ENCODE measurements at places on chromosomes 16 and 17.

DNA sequence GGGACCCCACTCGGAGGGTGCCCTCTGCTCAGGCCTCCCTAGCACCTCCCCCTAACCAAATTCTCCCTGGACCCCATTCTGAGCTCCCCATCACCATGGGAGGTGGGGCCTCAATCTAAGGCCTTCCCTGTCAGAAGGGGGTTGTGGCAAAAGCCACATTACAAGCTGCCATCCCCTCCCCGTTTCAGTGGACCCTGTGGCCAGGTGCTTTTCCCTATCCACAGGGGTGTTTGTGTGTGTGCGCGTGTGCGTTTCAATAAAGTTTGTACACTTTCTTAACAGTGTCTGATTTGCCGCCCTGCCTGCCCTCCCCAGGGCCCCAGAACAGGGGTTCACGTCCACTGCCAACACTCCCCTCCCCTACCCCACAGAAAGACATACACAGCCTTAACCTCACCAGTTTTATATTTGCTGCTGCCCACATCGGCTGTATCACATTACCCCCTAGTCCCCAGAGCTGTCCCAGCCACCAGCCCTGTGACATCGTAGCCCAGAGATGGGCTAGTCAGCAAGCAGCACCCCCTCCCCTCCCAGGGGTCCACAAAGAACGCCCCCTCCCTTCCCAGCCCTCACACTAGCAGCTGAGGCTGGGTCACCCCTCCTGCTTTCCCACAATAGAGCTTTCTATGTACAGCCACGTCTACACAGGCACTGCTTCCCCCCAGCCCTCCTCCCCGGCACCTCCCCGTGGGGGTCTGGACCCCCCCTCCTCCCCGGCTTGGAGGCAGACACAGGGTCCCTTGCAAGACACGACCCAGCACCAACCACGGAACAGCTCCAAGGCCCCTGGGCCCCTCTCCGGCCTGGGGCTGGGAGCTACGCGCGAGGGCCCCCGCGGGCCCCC, 7.9 kb downstream of the GRN start:
- no peak for DNase-seq

DNA sequence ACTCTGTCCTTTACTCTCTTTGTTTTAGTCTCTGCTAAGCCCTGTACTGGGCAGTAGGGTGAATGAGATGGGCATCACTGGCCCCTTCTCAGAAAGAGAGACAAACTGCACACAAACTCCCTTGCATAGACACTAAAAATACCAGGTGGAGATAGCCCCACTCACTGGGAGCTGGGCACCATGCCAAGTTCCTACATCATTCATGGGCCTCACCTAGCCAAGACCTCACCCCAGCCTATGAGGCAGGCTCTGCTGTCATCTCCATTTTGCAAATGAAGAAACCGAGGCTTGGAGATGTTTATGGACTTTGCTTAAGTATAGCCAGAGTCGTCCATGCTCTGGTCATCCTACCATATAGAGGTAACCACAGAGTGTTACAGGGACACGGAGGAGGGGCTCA, 499.8 kb upstream of the CDH11 start:
- DNase-seq = no peak

- DNase-seq = no peak
Observed at GRCh38 chr17:46771561-46772474, 46.7 kb downstream of the WNT3 start.

DNA sequence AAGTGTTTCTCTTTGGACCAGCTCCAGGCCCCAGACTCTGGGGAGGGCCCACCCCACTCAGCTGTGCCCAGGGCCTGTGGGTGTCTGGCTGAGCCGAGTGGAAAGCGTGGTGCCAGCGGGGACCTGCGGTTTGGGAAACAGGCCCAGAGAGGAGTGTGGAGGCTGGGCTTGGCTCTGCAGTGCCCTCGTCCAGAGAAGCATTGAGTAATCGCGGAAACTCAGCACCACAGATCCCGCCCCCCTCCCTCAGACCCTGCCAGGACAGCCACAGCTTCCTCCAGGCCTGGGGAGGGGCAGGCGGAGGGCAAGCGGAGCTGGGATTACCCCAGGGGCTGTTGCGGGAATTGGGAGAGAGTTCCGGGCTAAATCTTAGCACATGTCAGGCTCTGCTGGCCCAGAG, 14.6 kb upstream of the PITPNA start:
- DNase-seq = no peak

DNA sequence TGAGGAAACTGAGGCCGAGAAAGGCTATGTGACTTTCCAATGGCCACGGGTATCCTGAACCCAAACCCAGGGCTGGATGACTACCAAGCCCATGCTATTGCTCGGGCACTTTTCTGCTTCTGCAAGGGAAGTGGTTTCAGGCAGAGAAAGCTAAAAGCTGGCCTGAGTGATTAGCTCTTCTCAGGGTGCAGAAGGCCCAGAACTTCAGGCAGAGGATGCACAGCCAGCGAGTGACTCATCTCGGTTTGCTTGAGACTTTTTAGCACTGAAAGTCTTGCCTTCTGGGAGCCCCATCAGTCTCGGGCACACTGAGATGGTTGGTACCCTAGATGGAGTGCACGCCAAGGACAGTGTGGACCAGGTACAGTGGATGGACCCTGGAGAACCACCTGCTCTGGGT, 129.5 kb upstream of the SDK2 start:
- no peak for DNase-seq

DNA sequence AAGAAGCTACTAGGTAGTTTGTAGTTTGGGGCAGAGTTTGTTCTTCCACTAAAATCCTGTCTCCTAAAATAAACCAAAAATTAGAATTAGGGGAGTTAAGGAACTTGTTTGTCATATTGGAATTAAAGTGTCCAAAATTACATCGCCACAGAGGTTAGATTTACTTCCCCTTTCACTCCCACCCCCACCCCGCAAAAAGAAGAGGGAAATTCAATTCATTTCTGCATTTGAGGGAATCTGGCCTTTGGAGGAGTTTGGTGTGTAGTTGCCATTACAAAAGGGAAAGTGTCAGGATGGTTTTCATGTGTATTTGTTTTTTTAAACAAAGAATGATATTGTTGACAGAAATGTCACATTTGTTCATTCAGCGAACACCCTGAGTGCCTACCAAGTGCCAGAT, 5.8 kb downstream of the TMEM97 start:
- DNase-seq = no peak

DNA sequence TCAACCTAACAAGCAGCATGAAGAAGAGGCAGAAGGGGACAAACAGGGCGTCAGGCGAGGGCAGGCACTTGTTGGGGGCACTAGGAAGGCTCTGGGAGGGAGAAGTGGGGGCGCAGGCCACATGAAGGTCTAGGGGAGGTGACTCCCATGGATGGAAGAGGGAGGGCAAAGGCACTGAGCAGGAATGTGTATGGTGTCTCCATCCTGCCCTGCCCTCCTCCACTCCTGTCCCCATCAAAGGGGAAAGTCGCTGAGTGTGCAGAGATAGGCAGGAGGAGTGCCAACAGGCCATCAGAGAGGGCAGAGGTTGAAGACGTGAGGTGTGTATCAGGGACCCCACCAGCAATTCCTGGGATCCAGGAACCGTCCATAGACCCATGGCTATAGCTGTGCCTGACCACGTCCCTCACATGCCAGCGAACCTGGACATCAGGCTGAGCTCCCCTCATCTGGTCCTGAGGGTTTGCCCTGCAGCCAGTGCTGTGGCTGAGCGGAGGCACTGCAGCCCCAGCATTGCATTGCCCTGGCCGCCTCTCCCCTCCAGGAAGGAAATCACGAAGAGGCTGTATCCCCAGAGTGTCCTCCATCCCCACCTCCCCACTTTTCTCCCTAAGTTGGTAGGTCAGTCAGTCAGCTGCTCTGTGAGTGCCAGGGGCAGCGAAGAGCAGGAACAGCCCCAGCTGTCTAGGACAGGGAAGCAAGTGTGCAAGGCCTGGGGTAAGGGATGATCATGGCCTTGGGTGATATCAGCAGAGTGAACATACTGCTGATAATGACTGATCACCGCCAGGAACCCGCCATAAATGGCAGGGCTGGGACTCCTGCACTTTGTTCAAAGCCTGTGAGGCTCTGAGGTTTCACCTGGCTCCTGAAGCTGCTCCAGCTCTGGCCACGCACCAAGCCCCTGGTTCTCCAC, 6.2 kb upstream of the CYB561 start:
- no peak for DNase-seq

DNA sequence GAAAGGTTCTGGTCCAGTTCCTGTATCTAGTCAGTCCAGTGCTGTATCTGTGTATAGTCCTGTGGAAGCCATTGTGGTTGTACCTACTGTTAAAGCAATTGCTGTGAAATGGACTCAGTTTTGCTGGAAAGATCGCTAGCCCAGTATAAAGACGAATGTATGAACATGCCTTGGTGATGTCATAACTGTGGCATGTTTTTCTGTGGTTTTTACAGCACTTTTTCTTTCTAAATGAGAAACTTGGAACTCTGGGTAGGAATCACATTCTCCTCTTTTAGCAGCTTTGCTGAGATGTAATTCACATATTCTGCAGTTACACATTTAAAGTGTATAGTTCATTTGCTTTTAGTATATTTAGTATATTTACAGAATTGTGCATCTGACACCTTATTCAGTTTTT, 58.1 kb downstream of the MAP2K4 start:
- DNase-seq = no peak

GRCh38 chr16:84144209-84144858, 643 bp downstream of the HSDL1 start:
- DNase-seq = peak; percentile 11

GRCh38 chr16:27485126-27485525, 64.6 kb downstream of the GTF3C1 start:
- DNase-seq = no peak

GRCh38 chr16:26118575-26118974, 426.8 kb downstream of the HS3ST4 start:
- no peak for DNase-seq

DNA sequence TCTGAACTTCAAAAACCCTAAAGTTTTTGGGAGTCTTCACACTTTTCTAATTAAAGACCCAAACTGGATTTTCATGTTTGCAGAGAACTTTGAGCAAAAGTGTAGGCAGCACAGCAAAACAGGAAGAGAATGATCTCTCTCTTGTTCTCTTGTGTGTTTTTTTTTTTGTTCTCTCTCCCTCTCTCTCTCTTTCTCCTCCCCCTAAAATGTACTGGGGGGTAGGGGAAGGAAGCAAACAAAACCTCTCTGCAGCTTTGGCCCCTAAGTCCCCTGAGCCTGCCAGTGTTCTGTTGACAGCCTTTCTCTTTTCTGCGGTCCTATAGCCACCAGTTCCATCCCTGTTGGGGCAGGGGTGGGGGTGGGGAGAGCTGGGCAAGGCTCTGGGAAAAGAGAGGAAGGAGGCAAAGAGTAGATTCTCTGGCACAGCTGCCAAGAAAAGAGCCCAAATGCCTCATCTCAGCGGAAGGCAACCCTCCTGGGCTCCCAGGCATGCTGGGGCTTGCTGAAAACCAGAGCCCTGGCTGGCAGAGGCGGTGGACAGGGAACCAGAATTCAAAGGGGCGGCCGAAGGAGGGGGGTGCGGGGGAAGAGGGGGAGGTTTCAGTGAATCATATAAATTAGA, 295.3 kb downstream of the SOX9 start:
- DNase-seq = no peak

- DNase-seq = no peak
Observed at GRCh38 chr17:81814748-81815645, 11.0 kb downstream of the GCGR start.

GRCh38 chr16:60882816-60883215, 1153.4 kb downstream of the CDH8 start:
- no peak for DNase-seq

GRCh38 chr16:64254443-64255367, 867.2 kb downstream of the CDH11 start:
- no peak for DNase-seq

- DNase-seq = no peak
Observed at GRCh38 chr17:74728033-74728701, 8.9 kb upstream of the RAB37 start.

GRCh38 chr16:73060892-73061490, 13.1 kb upstream of the ZFHX3 start:
- DNase-seq = no peak

- no peak for DNase-seq
Observed at GRCh38 chr17:72538901-72539352, 418.1 kb downstream of the SOX9 start.

DNA sequence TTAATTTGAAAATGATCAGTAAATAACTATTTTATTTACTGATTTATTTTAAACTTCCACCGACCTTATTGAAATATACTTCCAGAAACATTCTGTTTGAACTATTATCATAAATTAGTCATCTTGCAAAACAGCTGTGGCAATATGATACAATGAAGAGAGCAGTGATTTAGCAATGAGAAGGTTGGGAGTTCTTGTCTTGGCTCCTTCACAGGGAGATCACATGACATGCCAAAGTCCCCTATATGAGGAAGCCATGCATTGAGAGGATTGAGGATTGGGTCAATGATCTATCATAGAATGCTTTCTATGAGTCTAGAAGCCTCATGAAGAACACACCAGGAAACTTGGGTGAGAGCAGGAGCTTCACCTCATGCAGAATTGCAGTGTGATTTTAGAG, 222.7 kb downstream of the LGALS9B start:
- DNase-seq = no peak

GRCh38 chr16:4091240-4092012, 24.8 kb downstream of the ADCY9 start:
- no peak for DNase-seq

- DNase-seq = no peak
Observed at GRCh38 chr17:15261802-15262290, 3.3 kb downstream of the PMP22 start.

DNA sequence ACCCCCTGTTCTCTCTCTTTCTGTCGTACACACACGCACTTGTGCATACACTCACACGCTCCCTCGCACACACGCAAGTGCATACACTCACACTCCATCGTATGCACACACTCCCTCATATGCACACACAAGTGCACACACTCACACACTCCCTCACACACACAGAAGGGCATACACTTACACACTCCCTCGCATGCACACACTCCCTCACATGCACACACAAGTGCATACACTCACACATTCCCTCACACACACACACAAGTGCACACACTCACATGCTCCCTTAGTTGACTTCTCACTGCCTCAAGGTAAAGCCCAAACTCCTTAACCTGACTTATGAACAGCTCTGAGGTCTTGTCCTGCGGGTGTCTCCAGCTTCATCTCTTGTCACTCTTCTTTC, 78.7 kb downstream of the NOG start:
- DNase-seq = no peak

DNA sequence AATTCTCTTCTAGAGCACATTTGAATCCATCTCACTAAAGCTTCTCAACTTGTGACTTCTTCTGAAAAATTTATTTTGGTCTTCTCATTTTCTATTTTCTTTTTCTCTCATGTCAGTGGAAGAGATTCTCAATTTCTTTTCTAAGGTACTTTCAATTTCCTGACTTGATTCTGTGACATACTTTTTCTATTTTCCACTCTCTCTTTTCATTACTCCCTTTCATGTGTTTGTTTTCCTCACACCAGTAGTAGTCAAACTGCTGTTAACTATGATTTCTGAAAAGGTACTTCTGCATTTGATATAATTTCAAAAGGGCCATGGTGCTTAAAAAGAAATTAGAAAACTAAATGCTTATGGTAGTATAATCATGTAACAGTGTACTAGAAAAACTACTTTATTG, 41.9 kb downstream of the NFAT5 start:
- DNase-seq = no peak
